ENCODE measurements at places on chromosomes 1 and 21.

- peak; percentile 35 for DNase-seq
Observed at GRCh38 chr1:159783724-159784123, 3.0 kb downstream of the DUSP23 start.

- DNase-seq: no peak
Observed at GRCh38 chr1:202250982-202251381, 57.4 kb downstream of the LGR6 start.

GRCh38 chr1:207852576-207853371 is 58.2 kb downstream of the CD34 start:
- DNase-seq: no peak

DNA sequence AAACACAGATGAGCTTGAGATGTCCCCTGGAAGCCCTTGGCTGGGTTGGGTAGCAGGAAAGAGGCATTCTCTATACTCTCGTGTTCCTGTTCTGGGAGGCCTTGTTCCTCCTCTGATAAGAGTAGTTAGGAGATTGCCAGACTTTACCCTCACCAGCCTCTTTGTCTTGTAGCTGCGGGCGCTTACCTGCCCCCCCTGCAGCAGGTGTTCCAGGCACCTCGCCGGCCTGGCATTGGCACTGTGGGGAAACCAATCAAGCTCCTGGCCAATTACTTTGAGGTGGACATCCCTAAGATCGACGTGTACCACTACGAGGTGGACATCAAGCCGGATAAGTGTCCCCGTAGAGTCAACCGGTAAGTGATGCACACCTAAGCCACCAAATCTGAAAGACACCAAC is 5.2 kb downstream of the AGO1 start:
- no peak for DNase-seq

GRCh38 chr1:32818804-32819541 is 1.5 kb downstream of the S100PBP start:
- DNase-seq: no peak

GRCh38 chr1:46181343-46182260 is 5.3 kb upstream of the P3R3URF start:
- DNase-seq: peak; percentile 66

- DNase-seq: no peak
Observed at GRCh38 chr1:183634429-183635065, 1.0 kb downstream of the ARPC5 start.

DNA sequence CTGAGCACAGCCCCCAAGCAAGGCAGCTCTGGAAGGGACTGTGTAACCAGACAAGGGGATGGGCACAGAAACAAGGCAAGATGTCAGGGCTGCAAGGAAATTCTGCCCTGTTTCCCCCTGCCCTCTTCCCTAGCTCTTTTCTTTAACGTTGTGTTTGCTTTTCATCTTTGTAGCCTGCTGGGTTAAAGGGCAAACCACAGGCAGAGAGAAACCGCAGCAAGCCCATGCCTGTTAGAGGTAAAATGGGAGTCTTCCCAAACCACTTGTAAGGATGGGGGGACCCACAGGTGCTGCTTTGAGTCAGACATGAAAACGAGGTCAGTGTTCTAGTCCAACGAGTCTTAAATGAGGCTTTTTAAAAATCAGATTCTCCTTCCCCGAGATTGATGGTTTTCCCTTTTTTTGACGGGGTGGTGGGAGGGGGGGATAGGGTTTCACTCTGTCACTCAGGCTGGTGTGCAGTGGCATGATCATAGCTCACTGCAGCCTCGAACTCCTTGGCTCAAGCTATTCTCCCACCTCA is 13.3 kb downstream of the TGFBR3 start:
- peak; percentile 14 for DNase-seq

- peak; percentile 45 for DNase-seq
Observed at GRCh38 chr21:41425954-41426675, at the start of gene MX1. Gene MX1 (plus strand): TSS chr21:41426239. CDS start chr21:41432071, 5,832 bp downstream.

DNA sequence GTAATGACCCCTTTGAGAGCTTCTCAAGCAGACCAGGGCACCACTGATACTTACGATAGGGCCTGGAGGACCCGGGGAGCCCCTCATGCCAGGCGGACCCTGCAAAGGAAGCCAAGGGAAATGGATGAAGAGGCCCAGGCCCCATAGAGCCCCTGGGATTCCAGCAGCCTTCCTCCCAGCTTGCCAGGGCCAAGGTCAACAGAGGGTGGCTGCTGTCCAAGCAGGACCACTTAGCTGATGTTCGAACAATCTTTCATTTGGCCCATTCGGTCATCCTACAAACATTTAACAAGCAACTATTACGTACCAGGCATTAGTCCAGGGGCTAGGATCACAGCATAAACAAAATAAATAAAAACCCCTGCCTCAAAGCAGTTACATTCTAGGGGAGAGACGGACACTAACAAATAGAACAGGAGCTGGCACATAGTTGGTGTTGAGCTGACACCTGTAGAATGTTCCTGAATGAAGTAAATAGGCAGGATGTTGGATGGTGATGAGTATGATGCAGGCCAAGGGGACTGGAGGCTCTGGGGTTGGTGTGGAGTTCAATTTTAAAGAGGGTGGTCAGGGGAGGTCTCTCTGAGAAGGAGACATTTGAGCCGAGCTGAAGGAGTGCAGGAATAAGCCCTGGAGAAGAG is 27.0 kb upstream of the PEF1 start:
- no peak for DNase-seq

- DNase-seq: no peak
Observed at GRCh38 chr1:59552007-59552406, 255.1 kb downstream of the FGGY start.

DNA sequence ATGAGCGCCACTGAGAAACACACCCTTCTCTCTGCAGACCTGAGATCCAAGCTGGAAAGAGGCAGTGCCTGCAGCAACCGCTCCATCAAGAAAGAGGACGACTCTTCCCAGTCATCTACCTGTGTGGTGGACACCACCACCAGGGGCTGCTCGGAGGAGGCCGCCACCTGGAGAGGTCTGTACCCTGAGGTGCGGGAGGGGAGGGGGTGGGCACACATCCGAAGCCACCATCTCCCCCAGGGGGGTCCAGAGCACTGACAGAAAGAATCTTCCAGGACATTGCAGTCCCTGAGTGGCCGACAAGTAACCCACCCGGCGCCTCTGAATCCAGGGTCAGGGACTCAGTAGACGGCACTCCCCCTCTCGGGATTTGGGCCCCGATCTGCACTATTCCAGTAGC is 23.0 kb downstream of the TMEM201 start:
- no peak for DNase-seq

GRCh38 chr1:8198522-8198921 is 119.4 kb upstream of the SLC45A1 start:
- DNase-seq: no peak

- DNase-seq: no peak
Observed at GRCh38 chr1:18817795-18818435, 41.5 kb downstream of the TAS1R2 start.

- no peak for DNase-seq
Observed at GRCh38 chr21:27793901-27794300, 827.0 kb upstream of the ADAMTS5 start.

DNA sequence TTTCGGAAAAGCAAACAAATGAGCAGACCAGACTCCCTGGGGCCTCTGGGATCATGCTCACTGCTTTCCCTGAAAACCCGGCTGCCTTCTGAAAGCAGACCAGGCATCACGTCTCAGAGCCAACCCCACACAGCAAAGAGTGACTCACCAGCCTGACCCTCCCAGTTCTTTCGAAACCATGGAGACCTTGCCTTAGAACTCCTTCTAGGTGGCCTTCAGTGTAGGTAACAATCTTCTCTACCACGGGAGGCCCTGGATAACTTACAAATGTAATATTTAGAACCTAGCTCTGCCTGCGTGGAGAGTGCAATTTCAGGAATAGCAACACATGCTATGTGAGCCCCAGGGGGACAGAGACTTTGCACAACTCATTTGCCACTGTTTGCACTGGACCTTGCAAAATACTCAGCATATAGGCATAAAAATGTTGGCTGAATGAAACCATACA is 105.2 kb downstream of the SUSD4 start:
- peak; percentile 56 for DNase-seq

DNA sequence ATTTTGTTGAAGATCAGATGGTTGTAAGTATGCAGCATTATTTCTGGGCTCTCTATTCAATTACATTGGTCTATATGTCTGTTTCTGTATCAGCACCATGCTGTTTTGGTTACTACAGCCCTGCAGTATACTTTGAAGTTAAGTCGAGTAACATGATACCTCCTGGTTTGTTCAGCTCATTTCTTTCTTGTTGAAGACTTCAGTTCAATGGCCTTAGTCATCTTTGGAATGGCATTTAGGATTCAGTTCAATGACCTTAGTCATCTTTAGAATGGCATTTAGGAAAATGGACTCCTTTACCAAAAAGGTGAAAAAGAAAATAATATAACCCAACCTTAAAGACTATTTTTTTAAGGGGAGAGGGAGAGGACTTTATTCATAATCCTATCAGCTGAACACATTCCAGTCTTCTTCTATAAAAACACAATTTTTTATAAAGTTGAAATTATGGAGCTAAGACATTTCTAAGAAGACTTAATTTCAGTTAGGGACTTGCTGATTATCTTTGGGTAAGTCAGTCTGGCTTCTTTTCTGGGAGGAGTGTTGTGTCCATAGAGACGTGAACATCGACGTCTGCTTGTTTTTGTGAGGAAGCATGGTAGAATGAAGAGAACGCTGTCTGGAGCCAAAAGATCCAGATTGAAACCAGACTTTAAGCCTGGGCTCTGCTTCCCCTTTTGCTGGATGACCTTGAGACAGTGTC is 48.3 kb downstream of the DDR2 start:
- peak; percentile 41 for DNase-seq

GRCh38 chr1:246032031-246032551 is 475.0 kb downstream of the SMYD3 start:
- DNase-seq: no peak

GRCh38 chr1:48236716-48237470 is 14.4 kb downstream of the SLC5A9 start:
- DNase-seq: peak; percentile 14

DNA sequence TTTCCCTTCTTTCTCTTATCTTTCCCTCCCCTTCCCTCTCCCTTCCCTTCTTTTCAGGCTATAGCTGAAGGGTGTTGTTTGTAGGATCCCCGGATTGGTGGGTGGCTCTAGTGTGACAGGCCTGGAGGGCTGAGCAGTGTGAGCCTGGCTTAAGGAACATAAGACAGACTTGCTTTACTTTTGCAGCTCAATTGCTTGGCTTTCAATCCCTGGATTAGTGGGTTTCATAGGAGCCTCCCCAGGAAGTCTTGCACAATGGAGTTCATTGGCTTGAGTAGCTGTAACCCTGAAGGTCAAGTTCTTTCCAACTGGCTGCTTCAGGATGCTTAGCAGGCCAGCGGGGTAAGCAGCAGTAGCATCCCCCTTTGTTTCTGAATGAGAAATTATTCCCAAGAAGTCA is 126.7 kb downstream of the CAMTA1 start:
- DNase-seq: no peak

DNA sequence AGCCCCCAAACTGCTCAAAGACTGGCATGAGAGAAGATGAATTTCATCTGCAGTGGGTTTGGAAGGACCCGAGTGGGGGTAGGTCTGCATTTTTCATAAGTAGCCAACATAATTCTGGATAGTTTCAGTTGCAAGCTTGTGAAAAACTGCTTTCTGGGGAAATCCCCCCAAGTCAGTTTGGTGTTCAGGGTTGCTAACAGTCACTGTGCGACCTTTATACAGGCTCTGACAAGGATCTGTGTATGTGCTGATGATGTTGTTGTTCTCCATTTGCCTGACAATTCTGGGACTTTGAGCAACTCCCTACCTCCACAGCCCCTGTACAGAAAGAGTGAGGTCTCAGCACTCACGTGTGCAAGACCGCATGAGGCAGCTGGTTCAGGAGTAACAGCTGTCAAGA is 87.9 kb downstream of the SUSD4 start:
- no peak for DNase-seq

- no peak for DNase-seq
Observed at GRCh38 chr1:63023171-63023570, 239.2 kb downstream of the ATG4C start.

DNA sequence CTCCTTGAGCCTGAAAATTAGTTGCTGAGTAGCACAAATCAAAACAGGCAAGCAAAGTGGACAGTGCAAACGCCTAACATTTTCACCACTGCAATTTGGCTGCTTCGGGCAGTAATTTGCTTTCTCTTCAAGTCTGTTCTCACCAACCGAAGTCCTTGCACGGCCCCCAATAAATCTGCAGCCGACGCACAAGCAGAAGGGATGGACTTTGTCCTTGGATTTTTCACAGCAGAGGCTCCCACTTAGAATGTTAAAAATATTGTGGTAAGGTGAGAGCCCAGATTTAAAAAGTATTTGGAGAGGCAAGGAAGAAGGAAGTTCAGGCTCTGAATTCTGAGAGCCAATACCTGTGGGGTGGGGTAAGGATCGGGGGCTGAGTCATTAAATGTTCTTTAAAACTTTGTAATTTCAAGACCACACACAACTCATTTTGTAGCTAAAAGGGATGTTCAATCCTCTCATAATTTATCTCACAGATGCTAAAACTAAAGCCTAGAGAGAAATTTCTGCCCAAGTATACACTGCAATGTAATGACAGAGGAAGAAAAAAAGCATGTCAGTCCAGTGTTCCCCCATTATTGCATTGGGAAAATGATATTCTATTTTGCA is 6.2 kb downstream of the CD247 start:
- no peak for DNase-seq

DNA sequence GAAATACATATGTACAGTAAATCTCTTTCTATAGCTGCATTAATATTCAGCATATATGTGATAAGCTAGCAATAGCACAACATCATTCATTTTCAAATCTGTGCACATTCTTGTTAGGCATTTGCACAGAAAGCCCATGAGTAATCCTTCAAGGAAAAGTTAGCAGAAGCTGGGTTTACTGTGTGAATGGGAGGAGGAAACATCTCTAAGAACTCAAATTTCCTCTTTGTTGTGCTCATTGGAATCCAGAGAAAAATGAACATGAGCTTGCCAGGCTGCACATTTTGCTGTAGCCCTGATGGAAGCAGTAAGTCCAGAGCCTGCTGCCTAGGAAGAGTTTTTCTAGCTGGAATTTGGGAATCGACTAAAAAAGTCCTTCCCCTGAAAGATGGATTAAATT is 214.2 kb upstream of the FOXD3 start:
- DNase-seq: peak; percentile 58

DNA sequence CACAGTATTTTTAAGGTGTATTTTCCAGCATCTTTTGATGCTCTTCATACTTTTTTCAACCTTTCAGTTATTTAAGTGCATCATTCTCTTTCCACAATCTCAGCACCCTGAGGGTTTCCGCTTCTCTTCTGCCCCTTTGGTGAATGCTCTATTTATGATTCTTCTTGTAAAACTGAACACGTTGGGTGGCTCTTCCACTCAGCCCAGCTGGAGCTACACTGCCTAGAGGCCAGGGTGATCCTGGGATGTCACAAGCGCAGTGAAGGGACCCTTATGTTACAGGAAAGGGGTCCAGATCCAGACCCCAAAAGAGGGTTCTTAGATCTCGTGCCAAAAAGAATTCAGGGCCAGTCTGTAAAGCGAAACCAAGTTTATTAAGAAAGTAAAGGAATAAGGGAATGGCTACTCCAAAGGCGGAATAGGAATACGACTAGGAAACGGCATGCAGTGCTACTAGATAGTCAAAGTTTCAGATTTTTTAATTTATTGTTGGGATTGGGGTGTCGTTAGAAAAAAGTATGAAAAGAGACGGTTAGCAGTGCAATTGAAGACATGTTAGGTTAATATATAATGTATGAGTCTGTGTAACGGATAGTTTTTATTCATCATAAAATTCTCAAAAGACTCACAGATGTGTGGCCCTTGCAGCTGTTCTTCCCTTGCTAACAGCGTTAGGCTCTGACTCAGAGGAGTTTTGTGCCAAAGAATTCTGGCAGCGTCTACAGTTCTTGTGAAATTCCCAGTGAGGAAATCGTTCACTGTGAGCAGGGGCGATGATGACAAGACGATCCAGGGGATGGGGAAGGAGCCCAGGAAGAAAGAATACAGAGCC is 14.4 kb upstream of the ERVH48-1 start:
- DNase-seq: peak; percentile 98

Measured in fibroblast of skin of abdomen (primary cell).